ENCODE measurements at places on chromosomes 3 and 15.

GRCh38 chr3:138396752-138397410 lies 37.5 kb upstream of the ESYT3 start:
- DNase-seq = no peak

DNA sequence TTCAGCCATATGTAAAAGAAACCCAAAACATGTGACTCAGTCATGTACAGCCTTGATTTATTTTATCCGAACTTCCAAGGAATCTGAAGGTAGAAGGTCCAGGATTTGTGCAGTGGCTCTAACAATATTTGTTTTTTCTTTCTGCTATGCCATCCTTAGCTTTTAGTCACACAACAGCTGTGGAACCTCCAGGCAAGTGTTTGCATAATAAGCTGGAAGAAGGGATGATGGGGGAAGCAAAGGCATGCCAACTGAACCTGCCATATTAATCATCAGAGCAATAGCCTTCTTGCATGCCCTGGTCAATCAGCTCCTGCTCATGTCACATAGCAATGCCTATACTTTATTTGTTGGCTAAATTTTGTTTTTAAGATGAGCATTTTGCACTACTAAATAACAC lies 444.7 kb upstream of the ARPP21 start:
- no peak for DNase-seq

GRCh38 chr3:182631183-182632076 lies 161.9 kb upstream of the ATP11B start:
- DNase-seq = no peak

DNA sequence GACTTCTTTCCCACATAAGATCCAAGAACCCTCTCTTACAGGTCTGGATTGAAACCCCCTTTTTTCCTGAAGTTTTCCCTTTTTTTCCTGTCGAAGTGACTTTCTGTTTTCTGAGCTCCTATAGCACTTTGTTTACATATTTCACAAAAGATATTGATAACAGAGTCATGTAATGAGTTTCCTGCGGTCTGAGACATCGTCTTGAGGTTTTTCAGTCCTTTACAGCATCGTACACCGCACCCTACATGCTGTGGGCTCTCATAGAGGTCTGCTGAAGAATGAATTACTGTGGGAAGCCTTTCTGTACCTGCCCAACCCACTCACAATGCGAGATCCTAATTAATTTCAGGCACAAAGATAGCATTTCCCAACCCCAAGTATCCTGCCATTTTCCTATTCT lies 53.1 kb downstream of the MCF2L2 start:
- no peak for DNase-seq

DNA sequence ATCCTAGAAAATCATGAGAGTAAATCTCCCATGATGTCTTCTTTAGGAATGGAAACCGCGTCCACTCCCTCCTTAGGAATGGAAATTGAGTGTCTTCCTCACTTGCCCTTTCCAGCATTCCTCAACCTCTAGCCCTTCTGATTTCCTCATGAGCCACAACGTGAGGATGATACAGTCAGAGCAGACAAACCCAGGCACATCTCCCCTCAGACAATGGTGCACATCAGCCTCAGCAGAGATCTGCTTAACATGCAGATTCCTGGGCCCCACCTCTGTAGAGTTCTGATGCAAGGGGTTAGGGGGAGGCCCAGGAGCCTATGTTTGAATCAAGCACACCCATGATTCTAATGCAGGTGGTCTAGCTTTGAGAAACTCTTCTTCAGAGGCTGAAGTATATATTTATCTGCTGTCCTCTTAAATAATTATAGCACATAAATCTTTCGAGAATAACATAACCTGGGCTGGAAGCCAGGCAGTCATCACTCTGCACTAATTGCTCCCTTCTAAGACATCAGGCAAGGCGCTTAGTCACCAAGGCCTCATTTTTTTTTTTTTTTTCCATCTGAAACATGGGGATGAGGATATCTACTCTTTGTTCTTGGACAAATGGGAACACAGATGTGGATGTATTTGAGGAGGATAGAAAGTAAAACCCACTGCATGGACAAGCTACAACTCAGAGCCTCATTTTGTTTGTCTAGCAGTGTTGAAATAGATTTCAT lies 81.7 kb downstream of the PRICKLE2 start:
- no peak for DNase-seq

DNA sequence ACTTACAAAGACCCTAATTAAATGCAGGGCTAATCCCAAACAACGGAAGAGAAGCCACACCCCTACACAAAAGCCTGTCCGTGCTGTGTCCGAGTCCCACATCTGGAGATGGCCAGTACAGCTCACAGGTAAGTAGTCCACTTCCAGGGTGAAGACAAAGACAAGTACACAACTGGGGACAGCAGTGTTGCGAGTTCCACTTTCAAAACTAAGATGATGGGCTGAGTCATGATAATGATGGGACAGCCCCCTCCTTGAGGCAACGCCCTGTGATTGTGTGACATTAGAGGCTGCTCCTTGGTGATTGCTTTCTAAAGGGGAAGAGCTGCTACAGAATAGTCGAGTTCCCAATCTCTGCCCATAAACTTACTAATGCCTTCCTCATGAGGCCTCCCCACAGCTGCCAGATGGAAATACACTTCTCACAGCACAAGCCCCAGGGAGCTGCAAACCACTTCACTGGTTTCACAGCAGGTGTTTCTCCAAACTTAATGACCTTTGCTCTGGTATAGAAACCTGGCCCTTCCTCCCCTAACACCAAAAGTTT lies 27.6 kb downstream of the RFT1 start:
- no peak for DNase-seq

DNA sequence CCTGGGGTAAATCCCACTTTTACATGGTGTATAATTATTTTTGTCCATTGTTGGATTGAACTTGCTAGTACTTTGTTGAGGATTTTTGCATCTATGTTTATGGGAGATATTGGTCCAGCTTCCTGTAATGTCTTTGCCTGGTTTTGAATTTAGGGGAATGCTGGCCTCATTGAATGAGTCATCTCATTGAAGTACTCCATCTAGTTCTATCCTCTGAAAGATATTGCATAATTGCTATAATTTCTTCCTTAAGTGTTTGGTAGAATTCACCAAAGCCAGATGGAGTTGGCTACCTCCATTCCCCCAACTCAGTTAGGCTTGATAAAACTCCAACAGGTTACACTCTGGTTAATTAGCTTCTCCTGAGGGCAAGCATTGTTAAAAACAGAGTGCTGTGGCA lies 237.4 kb upstream of the TGFBR2 start:
- DNase-seq = no peak

DNA sequence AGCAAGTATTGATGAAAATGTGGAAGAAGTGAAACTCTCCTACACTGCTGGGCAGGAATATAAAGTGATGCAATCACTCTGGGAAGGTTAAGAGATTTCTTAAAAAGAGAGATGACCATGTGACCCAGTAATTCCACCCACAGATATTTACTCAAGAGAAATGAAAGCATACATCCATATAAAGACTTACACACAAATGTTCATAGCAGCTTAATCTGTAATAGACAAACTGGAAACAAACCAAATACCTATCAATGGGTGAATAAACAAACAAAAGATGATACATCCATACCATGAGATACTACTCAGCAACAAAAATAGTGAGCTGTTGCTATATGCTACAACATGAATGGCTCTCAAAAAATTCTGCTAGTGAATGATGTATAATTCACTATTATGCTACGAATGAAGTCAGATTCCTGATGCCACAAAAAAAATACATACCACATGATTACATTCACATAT lies 463.3 kb downstream of the MAGI1 start:
- DNase-seq = no peak

- no peak for DNase-seq
Measured at GRCh38 chr3:146550743-146551510, 6.5 kb upstream of the PLSCR1 start.

GRCh38 chr3:186630950-186631641 lies 9.1 kb upstream of the FETUB start:
- no peak for DNase-seq

- no peak for DNase-seq
Measured at GRCh38 chr15:75451202-75451673, 252 bp downstream of the SIN3A start.

DNA sequence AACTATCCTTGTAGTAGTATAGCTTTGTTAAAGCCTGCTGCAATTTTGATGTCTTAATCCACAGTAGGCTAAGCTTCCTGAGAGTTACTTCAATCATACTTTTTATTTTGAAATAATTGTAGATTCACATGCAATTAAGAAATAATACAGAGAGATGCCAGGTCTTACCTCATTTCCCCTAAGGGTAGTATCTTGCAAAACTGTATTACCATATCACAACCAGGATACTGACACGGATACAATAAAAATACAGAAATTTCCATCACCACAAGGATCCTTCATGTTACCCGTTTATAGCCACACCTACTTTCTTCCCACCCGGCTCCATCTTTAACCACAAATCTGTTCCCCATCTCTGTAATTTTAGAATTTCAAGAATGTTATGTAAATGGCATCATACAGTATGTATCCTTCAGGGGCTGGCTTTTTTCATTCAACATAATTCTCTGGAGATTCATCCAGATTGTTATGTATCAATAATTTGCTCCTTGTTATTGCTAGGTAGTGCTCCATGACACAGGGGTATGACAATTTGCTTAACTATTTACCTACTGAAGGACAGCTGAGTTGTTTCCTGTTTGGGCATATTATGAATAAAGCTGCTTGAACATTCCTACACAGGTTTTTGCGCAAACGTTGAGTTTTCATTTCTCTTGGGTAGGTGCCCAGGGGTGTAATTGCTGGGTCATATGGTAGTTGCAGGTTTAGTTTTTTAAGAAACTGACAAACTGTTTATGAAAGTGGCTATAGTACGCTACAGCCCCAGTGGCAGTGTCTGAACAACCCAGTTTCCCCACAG lies 21.6 kb downstream of the BDH1 start:
- DNase-seq = no peak

GRCh38 chr3:150639262-150639661 lies 36.1 kb downstream of the SELENOT start:
- DNase-seq = no peak

DNA sequence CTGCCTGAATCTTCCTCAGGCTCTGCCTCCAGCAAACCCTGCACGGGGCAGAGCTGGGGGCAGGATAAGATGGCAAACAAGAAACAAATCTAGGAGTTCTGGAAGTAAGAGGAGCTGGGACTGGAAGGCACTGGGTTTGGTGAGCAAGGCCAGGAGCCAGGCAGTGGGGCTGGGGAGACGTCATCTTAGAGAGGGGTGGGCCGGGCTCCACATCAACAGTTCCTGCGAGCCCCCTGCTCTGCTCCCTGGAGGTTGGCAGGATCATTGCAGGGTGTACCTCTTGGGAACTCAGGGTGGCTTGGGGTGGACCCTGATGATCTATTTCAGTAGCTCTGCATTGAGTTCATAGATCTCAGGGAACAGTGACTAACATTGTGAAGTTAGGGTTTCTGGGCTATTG lies 87.3 kb upstream of the PRR23E start:
- no peak for DNase-seq

DNA sequence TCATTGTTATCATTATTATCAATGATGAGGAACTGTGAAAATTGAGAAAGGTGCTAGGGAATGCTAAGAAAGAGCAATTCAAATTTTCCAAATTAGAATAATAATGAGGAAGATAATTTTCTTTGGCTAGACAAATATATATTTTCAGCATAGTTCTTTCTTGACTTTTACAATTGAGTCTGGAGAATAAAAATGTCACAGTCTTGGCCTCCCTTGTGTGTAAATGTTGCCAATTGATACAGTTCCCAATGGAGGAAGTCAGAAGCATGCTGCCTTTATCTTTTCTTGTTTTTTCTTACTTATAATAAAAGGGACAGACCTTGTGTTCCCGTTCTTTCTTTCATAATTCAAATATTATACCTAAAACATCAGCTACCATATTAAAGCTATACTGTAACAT lies 774.4 kb downstream of the SI start:
- DNase-seq = no peak

GRCh38 chr3:196506687-196507086 lies 3.1 kb upstream of the RNF168 start:
- DNase-seq = no peak

GRCh38 chr3:190854062-190854461 lies 8.4 kb downstream of the GMNC start:
- no peak for DNase-seq

DNA sequence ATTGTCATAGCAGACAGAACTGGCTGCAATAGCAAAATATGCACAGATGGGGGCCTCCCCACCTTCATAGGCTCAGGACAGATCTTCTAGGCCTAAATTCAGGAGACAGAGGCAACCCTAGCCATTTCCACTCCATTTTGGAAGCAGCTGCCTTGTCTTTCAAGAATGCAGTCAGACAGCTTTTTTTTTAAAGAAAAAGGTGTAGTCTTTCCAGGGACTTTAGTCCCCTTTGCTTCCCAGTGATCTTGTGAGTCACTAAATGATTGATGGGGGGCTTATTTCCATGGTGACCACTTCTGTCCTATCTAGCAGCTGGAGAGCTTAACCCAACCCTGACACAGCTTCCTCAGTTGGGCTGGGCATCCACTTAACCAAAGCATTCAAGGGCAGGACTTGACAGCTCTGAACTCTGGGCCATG lies 165.9 kb downstream of the TPRG1 start:
- DNase-seq = no peak

DNA sequence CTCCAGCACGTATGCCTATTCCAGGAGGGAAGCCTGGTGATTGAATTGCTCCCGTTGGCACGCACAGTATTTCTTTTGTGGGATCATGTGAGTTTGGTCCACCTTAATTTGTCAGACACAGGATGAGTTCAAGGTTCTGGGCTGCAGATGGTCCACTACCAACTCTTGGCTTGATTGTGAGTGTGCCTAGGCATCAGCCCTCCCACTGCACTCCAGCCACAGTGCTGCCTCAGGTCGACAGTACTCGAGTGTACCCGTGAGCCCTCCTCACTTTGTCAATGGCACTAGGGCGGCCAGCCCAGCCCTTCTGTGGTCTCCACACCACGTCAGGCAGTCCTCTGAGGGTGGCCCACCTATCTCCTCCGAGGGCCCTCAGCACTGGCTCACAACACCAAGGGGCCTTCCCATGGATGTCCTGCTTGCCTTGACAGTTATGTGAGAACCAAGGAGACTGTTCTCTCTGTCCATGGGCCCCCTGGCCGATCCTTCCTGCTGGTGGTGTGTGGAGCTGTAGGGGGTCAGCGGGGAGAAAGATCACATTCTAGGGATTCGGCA lies 30.2 kb downstream of the CHRD start:
- no peak for DNase-seq

GRCh38 chr3:183265834-183266417 lies 12.9 kb downstream of the B3GNT5 start:
- no peak for DNase-seq

DNA sequence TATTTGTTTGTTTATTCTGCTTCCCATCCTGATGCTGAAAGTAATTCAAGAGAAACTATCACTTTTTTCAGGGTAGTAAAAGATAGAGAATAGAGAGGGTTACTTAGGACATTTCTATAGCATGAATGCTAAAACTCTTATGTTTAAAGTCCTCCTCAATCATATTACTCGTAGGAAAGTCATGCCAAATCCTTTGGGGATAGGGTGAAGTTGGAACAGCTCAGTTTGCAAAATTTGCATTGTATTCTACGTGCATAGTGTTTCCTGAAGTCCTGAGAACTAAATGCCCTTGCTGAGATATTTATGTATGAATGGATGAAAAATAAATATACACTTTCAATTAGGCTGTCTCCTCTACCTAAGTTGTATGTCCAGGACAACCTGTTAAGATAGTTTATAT lies 14.6 kb downstream of the PLSCR5 start:
- no peak for DNase-seq
